Activated CD4-positive, alpha-beta T cell treated with anti-CD3 and anti-CD28 coated beads for 1 hour (primary cell): ENCODE measurements at places on chromosomes 1 and 21.

GRCh38 chr1:109509176-109510134, at the start of gene AMIGO1:
Gene AMIGO1, minus strand, starts transcription at chr1:109509727. Its CDS starts 815 bp downstream, at chr1:109508912.
- peak; percentile 44 for DNase-seq

GRCh38 chr21:39137248-39138178, 45.7 kb downstream of the PSMG1 start:
- no peak for DNase-seq

DNA sequence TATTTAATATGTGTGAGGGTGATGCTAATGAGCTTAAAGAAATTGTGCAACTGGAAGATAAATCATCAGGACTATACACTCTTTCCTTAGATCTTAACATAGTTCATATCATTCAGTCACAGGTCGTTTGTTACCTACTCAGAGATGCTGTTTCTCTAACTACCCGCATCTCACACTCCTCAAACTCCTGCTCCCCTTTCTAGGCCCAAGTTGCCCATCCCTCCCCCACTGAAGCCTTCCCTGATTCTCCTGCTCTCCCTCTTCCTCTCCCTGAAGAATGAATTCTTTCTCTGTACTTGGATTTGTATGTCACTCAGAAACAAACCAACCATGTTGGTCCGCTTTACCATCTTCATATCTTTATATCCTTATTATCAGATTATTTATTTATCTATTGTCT, 9.1 kb downstream of the SH3GLB1 start:
- DNase-seq = no peak

GRCh38 chr1:86231076-86231475, 74.5 kb upstream of the COL24A1 start:
- no peak for DNase-seq

DNA sequence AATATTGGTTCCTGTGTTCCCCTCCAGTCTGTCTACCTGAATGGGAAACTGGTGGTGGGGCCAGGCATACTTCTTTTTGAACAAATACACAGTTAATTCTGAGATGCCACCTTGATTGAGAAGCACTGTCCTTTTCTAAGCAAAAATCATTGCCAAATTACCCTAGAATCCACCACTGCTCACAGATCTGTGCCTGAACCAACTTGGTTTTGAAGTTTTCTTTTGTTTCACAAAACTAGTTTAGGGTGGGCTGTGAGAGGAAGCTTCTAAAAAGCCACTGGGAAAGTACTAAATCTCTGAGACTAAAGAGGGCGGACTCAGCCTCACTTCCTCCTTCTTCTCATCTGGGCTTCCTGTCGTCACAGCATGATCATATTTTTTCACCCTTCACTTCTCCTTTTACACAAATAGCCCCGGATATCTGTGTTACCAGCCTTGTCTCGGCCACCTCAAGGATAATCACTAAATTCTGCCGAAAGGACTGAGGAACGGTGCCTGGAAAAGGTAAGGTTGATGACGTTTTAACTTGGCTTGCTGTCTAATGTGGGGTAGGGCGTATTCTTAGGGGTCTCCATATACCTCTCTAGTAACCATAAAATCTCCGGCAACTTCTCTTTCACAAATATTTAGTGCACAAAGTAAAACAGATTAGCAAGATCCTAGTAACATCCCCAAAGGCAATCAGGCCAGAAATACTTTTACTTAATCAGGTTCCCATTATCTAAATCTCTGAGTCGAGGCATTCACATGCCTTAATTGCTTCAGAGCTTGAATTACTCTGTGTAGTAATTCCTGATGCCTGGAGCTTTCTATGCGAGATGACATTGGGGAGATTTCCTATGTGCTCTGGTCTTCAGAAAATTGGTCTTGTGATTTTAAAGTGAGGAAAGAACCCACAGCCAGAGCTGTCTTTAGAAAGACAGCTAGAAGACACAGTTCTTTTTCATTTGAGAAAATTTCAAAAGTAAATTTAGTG, at the start of gene CD53:
TSS of gene CD53 (plus strand) at position 404 of the 976 bp plus-strand sequence. CDS start 18,261 bp downstream, outside the sequence.
- peak; percentile 19 for DNase-seq

DNA sequence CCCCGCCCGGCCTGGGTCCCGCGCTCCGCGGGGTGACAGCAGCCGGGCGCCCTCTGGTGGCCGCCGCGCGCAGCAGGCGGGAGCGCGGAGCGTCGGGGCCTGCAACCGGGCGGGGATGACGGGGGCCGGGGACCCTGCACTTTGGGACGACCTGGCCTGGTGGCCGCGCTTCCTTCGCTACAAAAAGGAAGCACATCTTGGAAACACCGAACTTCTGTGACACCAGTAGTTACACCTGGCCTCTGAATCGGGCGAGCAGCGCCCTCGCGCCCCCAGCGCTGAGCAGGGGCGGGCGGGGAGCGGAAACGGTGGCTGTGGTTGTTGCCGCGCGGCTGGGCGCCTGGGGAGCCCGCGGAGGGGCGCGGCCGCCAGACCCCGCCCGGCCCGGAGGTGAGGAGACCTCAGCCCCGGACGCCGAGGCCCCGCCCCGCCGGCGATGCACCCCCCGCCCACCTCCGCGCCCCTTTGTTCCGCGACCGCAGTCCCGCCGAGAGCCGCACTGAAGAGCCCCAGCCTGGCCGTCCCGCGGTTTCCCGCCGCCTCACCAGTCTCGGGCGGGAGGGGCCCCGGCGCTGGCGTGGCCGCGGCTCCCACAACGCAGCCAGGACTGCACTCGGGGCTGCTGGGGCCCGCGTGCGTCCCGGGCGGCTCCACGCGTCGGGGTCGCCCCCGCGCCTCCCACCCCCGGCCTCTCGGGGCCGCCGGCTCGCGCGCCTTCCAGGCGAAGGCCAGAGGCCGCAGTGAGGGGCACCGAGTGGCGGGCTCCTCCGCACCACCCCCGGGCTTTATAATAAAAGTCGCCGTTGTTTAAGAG, 59.3 kb downstream of the H3-3A start:
- peak; percentile 54 for DNase-seq

- DNase-seq = peak; percentile 58
Observed at GRCh38 chr21:33325222-33326067, 675 bp downstream of the IFNAR1 start.

DNA sequence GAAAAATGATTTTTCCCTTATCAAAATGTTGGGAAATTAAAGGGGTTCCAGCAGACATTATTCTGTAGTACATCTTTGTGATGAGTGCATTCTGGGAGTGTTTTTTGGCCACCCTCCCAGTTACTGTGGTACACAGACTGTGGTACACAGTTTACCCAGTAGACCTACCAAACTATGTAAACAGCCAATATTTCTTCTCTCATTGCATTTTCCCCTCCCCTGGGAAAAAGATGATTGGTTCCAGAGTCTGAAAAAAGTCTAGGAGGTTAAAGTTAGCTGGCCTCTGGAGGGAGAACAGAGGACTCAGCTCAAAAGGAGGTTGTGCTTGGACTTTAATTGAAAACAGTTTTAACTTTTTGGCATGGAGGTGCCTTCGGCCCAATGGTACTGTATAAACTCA, 42.5 kb downstream of the PGM1 start:
- DNase-seq = no peak

DNA sequence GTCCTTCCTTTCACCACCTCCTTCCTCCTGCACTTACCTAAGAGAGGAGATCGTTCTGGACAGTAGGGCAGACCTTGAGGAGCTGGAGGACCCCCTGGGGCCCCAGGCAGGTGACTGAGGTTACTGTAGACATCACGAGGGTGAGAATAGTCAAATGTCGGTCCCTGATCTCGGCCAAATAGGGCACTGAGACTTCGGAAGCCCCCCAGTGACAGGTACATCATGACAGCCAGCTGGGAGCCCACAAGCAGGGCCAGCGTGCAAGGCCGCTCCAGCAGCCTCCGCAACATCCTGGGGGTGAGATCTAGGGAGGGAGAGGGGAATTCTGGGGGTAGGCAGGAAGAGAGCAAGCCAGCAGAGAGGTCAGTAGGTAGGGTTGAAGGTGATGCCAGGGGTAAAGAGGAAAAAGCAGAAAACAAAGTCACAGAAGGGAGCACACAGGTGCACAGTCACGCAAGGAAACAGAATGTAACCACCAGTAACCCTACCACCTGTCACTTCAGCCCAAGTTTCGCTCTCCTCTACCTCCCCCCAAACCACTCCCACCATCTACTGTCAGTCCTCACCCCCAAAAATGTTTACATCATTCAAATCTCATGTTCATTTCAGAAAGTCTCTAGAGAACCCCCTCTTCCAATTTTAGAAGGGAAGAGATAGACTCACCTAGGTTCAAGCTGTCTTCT, 1.4 kb downstream of the B4GALT3 start:
- no peak for DNase-seq

DNA sequence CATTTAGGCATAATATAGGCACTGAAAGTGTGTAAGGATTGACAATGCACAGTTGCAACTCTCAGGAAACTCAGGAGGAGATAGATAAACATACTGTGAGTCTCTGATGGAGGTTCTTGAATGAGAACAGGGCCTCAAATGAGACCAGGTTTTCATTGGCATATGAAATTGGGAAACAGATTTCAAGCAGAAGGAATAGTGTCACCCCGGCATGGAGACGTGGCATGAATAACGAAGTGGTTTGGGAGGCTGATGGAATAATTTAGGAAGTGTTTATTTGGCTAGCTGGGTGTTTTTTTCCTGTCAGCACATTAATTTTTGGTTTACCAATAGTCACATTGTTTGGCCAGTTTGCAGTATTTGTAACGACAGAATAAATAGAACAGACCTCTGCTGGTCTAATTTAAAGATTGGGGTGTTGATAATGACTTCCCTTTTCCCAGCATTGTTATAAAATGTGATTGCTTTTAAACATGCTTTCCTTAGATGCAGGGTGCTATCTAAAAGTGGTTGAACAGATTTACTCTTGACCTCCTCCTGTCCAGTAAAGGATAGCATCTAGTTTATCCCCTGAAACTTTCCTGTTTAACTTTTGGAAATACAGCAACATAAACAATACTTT, 132.0 kb downstream of the C1orf21 start:
- DNase-seq = no peak

DNA sequence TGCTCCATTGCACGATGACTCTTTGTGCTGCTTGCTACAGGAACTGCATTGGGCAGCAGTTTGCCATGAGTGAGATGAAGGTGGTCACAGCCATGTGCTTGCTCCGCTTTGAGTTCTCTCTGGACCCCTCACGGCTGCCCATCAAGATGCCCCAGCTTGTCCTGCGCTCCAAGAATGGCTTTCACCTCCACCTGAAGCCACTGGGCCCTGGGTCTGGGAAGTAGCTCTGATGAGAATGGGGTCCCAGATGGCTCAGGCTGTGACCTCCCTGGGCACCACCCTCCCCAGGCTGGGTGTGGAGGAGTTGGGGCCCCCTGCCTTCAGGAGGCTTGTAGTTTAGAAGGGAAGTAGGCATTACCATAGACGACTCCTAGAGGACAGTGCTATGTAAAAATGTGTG, 19.7 kb downstream of the CYP4B1 start:
- DNase-seq = no peak

DNA sequence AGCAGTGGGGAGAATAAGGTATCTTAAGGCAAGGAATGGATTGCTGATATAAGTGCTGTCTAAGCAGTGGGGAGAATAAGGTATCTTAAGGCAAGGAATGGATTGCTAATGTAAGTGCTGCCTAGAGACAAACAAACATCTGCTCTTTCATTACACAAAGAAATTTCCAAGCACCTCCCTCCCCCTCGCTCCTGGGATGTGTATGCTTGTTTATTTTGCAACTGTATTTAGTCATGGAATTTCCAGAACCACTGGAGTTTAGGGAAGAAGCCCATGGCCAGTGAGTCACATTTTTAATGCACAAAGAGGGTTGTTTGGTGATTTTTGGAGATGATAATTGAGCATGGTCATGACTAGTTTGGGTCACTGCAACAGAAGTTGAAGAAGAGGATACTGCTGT, 21.5 kb downstream of the PDPN start:
- no peak for DNase-seq

DNA sequence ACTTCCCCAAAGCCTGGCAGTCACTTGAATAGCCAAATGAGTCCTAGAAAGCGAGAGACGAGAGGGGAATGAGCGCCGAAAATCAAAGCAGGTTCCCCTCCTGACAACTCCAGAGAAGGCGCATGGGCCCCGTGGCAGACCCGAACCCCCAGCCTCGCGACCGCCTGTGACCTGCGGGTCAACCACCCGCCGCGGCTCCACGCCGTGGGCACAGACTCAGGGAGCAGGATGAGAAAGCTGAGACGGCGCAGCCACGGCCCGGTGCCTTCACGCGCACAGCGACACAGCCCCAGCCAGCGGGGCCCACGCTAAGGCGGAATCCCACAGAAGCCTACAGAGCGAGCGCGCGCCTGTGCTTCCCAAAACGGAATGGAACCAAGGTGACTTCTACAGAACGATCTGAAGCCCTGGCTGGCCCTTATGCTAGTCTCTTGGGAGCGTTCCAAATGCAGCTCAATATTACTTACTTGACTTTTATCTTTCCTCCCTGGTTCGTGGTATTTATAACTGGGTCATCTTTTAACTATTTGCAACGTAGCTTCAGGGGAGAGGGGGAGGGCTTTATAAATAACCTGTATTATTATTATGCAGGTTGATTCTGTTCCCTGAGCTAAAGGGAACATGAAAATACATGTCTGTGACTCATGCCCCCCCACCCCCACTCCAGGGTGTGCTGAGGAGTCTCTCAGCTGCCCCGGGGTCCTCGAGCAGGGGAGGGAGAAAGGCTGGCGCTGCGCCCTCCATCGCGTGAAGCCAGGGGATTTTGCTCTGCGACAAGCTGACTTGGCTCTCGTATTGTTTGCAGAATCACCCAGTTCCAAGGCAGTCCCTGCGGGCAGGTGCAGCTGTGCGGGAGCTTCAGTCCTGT, 1.7 kb downstream of the TSPEAR start:
- no peak for DNase-seq
